ENCODE measurements at places on chromosomes 5 and 9. TPM values are rescaled to one million over a fixed set of nuclear protein-coding genes. Genes with fewer than 3 reads are reported as not detected.

GRCh38 chr5:152900332-152900731 lies 495.3 kb upstream of the NMUR2 start:
- H3K27ac ChIP-seq: no peak overlapping the region
- no peak for DNase-seq
- no peaks in the 10 kb centered on the region for H3K4me1 ChIP-seq
- no peaks in the 10 kb centered on the region for H3K27me3 ChIP-seq

DNA sequence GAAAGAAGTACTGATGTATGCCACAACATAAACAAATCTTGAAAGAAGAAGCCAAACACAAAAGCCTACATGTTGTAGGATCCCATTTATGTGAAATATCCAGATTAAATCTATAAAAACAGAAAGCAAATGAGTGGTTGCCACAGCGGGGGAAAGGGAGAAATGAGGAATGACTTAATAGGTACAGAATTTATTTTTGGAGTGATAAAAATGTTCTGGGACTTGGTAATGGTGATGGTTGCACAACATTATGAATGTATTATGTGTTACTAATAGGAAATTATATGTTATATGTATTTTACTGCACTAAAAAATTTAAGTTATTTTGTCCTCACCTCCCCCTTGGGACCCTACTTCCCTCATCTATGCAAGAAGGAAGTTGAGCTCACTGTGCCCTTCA lies 16.4 kb upstream of the TTC1 start:
- H3K27me3 ChIP-seq: peaks cover 11% of the 10 kb centered on the region
- no peak overlapping the region for H3K4me3 ChIP-seq
- DNase-seq: no peak
- H3K27ac ChIP-seq: no peak overlapping the region

DNA sequence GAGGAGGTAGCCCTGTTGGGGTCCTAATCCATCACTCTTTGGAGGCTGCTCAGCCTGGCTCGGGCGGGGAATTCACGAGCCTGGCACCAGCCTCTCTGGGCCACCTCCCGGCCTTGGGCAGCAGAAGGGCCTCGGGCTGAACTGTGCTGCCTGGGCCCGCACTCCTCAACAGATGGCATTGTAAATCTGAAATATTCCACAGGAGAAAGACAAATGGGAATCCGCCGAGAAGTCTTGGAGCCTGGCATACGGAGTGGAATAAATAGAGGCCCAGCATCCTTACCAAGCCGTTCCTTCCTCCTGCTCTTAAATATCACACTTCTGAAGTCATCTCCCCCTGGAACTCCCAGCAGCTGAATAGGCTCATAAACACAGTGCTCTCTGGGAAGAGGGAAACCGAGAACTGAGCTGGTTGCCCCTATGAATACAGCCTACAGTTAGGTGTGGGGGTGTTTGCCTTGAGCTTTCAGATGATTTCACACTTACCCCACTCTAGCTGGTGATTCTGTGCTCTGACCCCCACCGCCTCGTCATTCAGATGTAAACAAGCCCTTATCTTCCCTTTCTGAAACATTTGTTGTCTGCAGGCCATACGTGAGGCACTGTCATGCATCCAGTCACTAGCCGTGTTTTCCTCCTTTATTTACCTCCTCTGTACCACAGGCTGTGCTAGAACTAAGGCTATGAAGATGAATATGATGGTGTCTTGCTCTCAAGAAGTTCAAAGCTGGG lies 455.0 kb upstream of the CLINT1 start:
- H3K27me3 ChIP-seq: no peaks in the 10 kb centered on the region
- no peak overlapping the region for H3K27ac ChIP-seq
- no peak for DNase-seq
- no peaks in the 10 kb centered on the region for H3K36me3 ChIP-seq
- no peak overlapping the region for H3K4me3 ChIP-seq

DNA sequence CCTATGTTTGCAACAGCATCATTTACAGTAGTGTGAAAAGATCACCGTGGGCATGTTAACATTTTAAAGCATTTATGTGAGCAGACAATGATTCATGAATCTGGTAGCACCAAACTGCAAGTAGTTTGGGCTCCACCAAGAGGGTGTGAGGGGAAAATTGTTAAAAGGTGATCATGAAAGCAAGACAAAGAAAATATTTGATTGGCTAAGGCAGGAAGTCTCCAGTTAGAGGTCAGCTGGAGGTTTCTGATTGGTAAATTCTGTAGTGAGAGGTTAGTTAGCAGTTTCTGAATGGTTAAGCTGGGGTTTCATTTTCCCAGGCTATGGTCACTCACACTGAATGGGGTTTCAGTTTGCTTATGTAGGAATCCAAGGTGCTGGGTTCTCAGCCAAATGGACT lies 13.5 kb upstream of the DRD1 start:
- no peak for DNase-seq
- no peak overlapping the region for H3K27ac ChIP-seq
- no peaks in the 10 kb centered on the region for H3K4me1 ChIP-seq
- no peak overlapping the region for H3K4me3 ChIP-seq

- no peak for DNase-seq
- no peaks in the 10 kb centered on the region for H3K36me3 ChIP-seq
- H3K4me3 ChIP-seq: no peak overlapping the region
- peaks cover 75% of the 10 kb centered on the region for H3K27me3 ChIP-seq
Measured at GRCh38 chr9:74500584-74500924, 3.4 kb downstream of the RORB start.

- no peaks in the 10 kb centered on the region for H3K4me1 ChIP-seq
- no peak overlapping the region for H3K27ac ChIP-seq
- DNase-seq: no peak
- no peaks in the 10 kb centered on the region for H3K27me3 ChIP-seq
- H3K36me3 ChIP-seq: no peaks in the 10 kb centered on the region
Measured at GRCh38 chr5:67085616-67086015, 111.0 kb downstream of the CD180 start.

DNA sequence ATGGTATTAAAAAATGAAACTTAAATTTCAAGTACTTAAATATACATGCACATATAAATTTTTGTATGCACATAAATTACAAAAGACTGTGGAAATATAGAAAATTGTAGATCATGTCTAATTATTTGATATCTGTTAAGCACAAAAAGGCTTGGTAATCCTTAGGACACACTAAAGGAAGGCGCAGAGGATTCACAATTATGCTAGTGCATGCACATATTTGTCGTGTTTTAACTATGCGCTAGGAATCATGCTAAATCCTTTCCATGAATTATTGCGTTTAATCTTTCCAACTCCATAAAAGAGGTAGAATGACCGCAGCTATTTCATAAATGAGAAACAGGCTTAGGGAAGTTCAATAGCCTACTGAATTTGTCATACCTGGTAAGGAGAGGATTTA lies 244.1 kb upstream of the ITGA1 start:
- no peaks in the 10 kb centered on the region for H3K27me3 ChIP-seq
- no peak overlapping the region for H3K27ac ChIP-seq
- H3K4me1 ChIP-seq: no peaks in the 10 kb centered on the region
- no peaks in the 10 kb centered on the region for H3K36me3 ChIP-seq
- H3K4me3 ChIP-seq: no peak overlapping the region

- DNase-seq: no peak
- no peaks in the 10 kb centered on the region for H3K4me1 ChIP-seq
- no peaks in the 10 kb centered on the region for H3K27me3 ChIP-seq
- no peak overlapping the region for H3K27ac ChIP-seq
- no peak overlapping the region for H3K4me3 ChIP-seq
Measured at GRCh38 chr9:21042466-21042865, 11.0 kb upstream of the HACD4 start.

DNA sequence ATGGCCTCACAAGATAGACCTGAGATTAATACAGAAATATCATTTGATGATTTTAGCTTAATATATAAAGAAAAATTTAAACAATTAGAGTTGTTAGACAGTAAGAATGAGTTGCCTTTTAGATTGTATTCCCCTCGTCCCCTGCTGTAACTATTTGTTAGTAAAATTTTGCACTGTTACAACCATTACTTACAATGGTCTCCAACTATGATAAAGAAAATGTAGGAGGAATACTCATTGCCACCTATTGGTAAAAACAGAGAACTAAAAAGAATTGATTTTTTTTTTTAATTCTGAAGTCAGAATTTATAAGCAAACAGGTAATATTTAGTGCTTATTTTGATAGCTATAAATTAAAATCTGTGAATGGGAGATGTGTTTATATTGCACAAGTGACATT lies 937.6 kb downstream of the TLE4 start:
- H3K4me3 ChIP-seq: no peak overlapping the region
- H3K4me1 ChIP-seq: peaks cover 3% of the 10 kb centered on the region
- no peak overlapping the region for H3K27ac ChIP-seq
- no peaks in the 10 kb centered on the region for H3K36me3 ChIP-seq
- no peak for DNase-seq

GRCh38 chr5:161261668-161262323 lies 284.7 kb downstream of the GABRB2 start:
- DNase-seq: no peak
- no peak overlapping the region for H3K4me3 ChIP-seq
- no peak overlapping the region for H3K27ac ChIP-seq
- H3K36me3 ChIP-seq: no peaks in the 10 kb centered on the region

DNA sequence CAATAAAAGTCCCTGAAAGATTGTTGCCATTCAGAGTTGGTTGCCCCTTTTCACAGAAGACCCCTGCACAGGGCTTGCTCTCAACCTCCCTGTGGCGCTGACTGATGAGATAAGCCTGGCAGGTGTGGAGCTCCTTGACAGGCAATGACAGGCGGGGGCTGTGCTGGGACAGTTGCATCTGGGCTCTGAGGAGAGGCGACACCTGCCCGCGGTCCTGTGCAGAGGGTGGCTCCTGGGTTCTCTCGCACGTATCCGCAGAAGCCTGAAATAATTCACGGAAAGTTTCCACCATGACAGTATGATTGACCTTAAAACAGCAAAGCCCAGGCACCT lies 19.8 kb upstream of the EXOC3 start:
- H3K4me3 ChIP-seq: no peak overlapping the region
- no peaks in the 10 kb centered on the region for H3K27me3 ChIP-seq
- peaks cover 3% of the 10 kb centered on the region for H3K4me1 ChIP-seq
- no peaks in the 10 kb centered on the region for H3K36me3 ChIP-seq

GRCh38 chr9:97938081-97938644 lies at the start of gene HEMGN:
Gene HEMGN (minus strand): TSS chr9:97938172. CDS start chr9:97938136, 36 bp downstream.
- no peak within 1 kb of the TSS for H3K27ac ChIP-seq
- H3K36me3 ChIP-seq: no peaks in the 10 kb centered on the region
- H3K4me3 ChIP-seq: no peak within 1 kb of the TSS
- no peaks in the 10 kb centered on the region for H3K4me1 ChIP-seq
- DNase-seq: no peak

- H3K4me3 ChIP-seq: no peak overlapping the region
- no peaks in the 10 kb centered on the region for H3K27me3 ChIP-seq
- no peak for DNase-seq
Measured at GRCh38 chr9:131734781-131735180, 5.1 kb downstream of the RAPGEF1 start.

GRCh38 chr5:137734331-137734730 lies 1.6 kb downstream of the KLHL3 start:
- peaks cover 18% of the 10 kb centered on the region for H3K4me1 ChIP-seq
- DNase-seq: no peak
- H3K36me3 ChIP-seq: no peaks in the 10 kb centered on the region
- peak overlapping the region; percentile 43 for H3K4me3 ChIP-seq

- no peak overlapping the region for H3K27ac ChIP-seq
- no peak overlapping the region for H3K4me3 ChIP-seq
- H3K36me3 ChIP-seq: no peaks in the 10 kb centered on the region
- H3K4me1 ChIP-seq: no peaks in the 10 kb centered on the region
- DNase-seq: no peak
Measured at GRCh38 chr5:137254119-137255090, 244.7 kb downstream of the SPOCK1 start.

- H3K27me3 ChIP-seq: no peaks in the 10 kb centered on the region
- peaks cover 49% of the 10 kb centered on the region for H3K4me1 ChIP-seq
- H3K27ac ChIP-seq: peak overlapping the region; percentile 73
- H3K4me3 ChIP-seq: no peak overlapping the region
- no peaks in the 10 kb centered on the region for H3K36me3 ChIP-seq
- DNase-seq: no peak
Measured at GRCh38 chr5:147431586-147431985, 78.3 kb downstream of the DPYSL3 start.

GRCh38 chr9:2407450-2407849 lies 214.1 kb upstream of the VLDLR start:
- DNase-seq: no peak
- H3K36me3 ChIP-seq: no peaks in the 10 kb centered on the region
- no peak overlapping the region for H3K4me3 ChIP-seq

- no peak for DNase-seq
- H3K27me3 ChIP-seq: no peaks in the 10 kb centered on the region
- H3K4me3 ChIP-seq: no peak overlapping the region
- no peaks in the 10 kb centered on the region for H3K36me3 ChIP-seq
- no peaks in the 10 kb centered on the region for H3K4me1 ChIP-seq
Measured at GRCh38 chr5:53303105-53303504, 177.3 kb upstream of the FST start.

- H3K4me1 ChIP-seq: peaks cover 30% of the 10 kb centered on the region
- H3K27ac ChIP-seq: peak overlapping the region; percentile 37
- DNase-seq: no peak
- H3K36me3 ChIP-seq: no peaks in the 10 kb centered on the region
- no peaks in the 10 kb centered on the region for H3K27me3 ChIP-seq
Measured at GRCh38 chr9:120385606-120386389, 194.2 kb downstream of the CDK5RAP2 start.

GRCh38 chr9:96418920-96419690 lies 935 bp upstream of the ZNF367 start:
- H3K4me3 ChIP-seq: peak overlapping the region; percentile 54
- H3K36me3 ChIP-seq: no peaks in the 10 kb centered on the region
- H3K4me1 ChIP-seq: peaks cover 22% of the 10 kb centered on the region

DNA sequence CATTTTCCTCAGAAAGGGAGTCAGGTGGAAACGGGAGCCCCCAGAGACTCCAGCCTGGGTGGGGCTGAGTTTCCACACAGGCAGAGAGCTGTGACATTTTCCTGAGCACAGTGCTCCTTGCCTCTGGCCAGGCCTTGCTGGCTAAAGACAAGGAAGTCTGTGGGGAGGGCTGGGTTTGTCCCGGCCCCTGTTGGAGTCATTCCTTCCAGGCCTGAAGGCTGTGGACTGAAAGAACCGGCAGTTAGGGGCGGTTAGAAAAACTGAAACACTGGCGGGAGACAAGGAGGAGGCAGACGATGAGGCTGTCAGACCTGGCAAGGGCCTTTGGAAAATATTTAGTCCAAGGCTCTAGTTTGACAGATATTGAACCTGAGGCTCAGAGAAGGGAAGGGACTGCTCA lies 29.9 kb downstream of the COL15A1 start:
- H3K27ac ChIP-seq: no peak overlapping the region
- no peak for DNase-seq
- no peak overlapping the region for H3K4me3 ChIP-seq
- no peaks in the 10 kb centered on the region for H3K36me3 ChIP-seq
- peaks cover 4% of the 10 kb centered on the region for H3K4me1 ChIP-seq
- H3K27me3 ChIP-seq: peaks cover 5% of the 10 kb centered on the region

GRCh38 chr5:95884017-95884325 lies 61.4 kb upstream of the GLRX start:
- H3K4me3 ChIP-seq: no peak overlapping the region
- H3K27ac ChIP-seq: peak overlapping the region; percentile 17
- DNase-seq: no peak
- no peaks in the 10 kb centered on the region for H3K27me3 ChIP-seq
- peaks cover 22% of the 10 kb centered on the region for H3K4me1 ChIP-seq
- H3K36me3 ChIP-seq: no peaks in the 10 kb centered on the region

The SPATA31D4 gene
- polyA plus RNA-seq: not detected

The PDLIM4 gene
- 102 TPM for polyA plus RNA-seq

The NMUR2 gene
- polyA plus RNA-seq: 0.57 TPM

The TMC1 gene
- not detected for polyA plus RNA-seq

The SPACA9 gene
- 3.3 TPM for polyA plus RNA-seq

The KIAA1191 gene
- polyA plus RNA-seq: 96.8 TPM

Data from hepatocyte (in vitro differentiated cells).